ENCODE measurements at places on chromosomes 6 and 20.

DNA sequence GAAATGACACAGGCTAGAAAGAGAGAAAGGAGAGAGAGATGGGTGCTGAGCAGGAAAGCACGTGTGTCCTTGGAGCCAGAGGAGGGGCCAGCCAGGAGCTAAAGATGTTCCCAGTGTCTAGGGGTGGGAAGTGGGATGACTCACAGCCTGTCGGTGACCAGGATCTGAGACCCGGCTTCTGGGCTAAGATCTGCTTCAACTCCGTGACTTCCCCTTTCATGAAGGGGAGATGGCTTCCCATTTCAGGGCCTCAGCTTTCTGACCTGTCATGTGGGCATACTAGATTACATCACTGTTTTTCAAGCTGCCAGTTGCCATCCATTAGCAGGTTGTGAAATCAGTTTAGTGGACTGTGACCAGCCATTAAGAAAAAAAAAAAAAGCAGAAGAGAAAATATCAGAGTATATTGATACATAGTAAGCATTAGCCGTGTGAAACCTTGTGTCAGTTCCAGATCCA lies 5.4 kb downstream of the TGM3 start:
- no peak for DNase-seq

DNA sequence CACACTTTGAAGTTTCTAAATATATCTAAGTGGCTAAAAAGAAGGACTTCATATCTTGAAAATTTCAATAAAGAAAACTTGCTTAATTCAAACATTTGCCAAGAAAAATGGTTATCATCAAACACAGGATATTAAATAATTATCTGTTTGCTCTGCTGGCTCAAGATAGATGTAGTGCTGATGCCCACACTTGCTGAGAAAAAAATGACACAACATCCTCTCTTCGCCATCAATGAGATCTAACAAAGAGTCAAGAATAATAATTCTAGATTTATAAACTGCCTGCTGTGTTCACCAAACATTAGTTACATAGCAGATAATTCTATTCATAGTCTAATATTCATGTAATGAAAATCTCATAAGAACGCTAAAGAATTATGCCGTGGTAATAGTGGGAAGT lies 93.6 kb downstream of the EPHA7 start:
- DNase-seq = no peak

DNA sequence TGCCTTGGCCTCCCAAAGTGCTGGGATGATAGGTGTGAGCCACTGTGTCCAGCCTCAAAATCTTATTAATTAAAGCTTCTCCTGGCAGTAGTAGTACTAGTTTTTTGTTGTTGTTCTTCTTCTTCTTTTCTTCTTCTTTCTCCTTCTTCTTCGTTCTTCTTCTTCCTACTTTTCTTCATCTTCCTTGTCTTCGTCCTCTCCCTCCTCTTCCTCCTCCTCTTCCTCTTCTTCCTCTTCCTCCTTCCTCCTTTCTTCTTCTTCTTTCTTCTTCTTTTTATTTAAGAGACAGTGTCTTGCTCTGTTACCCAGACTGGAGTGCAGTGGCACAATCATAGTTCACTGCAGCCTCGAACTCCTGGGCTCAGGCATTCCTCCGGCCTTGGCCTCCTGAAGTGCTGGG lies 17.2 kb upstream of the DEK start:
- no peak for DNase-seq

- no peak for DNase-seq
These were observed 52.2 kb downstream of the REV3L start for GRCh38 chr6:111430605-111431376.

DNA sequence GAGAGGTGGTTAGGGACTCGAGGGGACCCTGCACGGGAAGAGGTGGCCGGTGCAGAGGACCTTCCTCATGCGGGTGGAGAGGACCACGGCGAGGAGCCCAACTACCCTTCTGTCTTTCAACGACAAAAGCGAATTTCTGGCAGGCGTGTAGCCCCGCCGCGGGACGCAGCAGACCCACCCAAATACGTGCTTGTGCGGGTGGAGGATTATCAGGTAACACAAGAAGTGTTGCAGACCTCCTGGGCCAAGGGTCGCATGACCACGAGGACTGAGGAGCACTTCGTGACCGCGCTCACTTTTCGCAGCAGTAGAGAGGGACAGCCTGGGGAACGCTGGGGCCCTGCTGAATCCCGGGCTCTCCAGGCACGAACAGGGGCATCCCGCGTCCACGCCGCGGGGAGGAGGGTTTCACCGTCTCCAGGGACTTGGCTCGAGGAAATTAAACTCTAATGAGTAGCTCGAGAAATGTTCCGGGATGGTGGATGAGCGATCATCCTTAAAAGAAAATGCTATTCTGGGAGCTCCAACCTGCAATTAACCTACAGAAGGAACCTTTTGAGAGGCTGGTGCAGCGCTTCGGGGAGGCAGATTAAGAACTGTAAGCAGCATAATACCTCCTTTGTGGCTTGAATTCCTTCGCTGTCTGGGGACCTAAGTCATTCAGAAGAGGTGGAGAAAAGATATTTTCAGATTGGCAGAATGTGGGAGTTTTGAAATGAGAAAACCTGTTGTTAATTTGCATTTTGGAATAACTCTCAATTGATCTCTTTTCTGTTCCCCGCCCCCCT lies 804 bp downstream of the C6orf141 start:
- DNase-seq = peak; percentile 33

GRCh38 chr20:51140671-51141070 lies 117.8 kb upstream of the KCNG1 start:
- DNase-seq = no peak

DNA sequence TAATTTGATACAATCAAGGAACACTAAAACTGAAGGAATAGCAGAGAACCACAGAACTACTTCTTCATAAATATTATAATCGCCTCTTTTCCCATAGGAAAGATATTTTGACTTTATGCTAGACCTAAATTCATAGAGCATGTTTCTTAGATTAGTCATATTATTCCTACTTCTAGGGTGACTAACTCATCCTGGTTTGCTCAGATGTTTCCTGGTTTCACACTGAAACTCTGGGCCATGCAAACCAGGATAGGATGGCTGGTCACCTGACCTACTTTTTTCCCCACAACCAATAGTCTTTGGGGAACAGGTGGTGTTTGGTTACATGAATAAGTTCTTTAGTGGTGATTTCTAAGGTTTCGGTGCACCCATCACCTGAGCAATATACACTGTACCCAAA lies 42.8 kb downstream of the MMS22L start:
- DNase-seq = no peak

- DNase-seq = no peak
These were observed 2.7 kb upstream of the ABHD16B start for GRCh38 chr20:63858393-63859165.

GRCh38 chr6:134574491-134574890 lies 256.6 kb upstream of the SGK1 start:
- no peak for DNase-seq

DNA sequence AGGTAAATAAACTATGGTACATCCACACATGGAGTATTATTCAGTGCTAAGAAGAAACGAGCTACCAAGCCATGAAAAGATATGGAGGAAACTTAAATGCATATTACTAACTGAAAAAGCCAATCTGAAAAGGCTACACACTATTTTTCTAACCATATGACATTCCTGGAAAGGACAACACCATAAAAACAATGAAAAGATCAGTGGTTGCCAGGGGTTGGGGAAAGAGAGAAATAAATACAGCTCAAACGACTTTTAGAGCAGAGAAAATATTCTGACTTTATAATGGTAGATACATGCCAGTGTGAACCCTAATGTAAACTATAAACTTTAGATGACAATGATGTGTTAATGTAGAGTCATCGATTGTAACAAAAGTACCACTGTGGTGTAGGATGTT lies 225.9 kb upstream of the BTBD3 start:
- no peak for DNase-seq

DNA sequence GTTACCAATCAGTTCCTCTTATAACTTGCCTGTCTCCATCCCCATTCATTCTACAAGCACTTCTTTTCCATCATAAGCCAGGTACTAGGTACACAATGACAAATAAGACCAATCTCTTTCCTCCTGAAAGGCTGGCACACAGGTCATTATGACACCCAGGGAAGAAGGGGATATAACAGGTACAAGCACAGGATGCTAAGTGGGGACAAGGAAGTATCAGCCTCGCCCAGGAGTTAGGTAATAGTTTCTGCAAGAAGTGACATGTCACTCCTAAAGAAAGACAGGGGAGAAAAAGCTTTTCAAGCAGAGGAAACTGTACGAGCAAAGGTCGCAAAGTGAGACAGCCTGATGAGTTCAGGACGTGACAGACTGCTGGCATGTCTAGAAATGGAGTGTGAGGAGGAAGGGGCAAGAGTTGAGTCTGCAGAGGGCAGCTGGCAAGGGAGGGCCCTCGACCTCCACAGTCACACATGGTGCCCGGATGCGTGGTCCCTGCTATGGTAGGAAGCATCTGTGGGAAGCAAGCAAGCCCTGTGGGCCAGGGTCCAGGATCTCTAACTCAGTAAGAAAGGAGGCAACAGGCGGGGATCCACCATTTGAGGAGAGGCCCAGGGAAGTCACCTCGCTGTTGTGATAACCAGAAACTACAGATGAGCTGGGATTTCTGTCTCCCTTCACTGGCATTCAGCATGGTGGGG lies 40.4 kb downstream of the GPLD1 start:
- DNase-seq = no peak

Data from NCI-H2081 (cell line).